ENCODE measurements at places on chromosomes 5 and 9. TPM values are rescaled to one million over a fixed set of nuclear protein-coding genes. Genes with fewer than 3 reads are reported as not detected.

The PCDHB3 gene
- 4.7 TPM for total RNA-seq

DNA sequence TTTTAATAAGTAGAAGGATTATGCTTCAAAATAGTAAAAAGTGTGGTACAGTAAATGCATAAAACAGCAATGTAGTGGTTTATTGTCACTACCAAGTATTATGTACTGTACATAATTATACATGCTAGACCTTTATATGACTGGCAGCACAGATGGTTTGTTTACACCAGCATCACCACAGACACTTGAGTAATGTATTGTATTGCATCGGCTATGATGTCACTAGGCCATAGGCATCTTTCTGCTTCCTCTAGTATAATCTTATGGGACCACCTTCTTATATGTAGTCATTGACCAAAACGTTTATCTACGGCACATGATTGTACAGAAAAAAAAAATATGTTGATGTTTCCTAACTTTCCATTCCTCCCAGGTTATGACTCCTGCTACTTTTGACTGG, 31.9 kb upstream of the SSBP2 start:
- no peak for DNase-seq

The CD180 gene
- not detected for total RNA-seq

- peak; percentile 63 for DNase-seq
Observed at GRCh38 chr5:160312134-160312959, at the start of gene CCNJL. TSS of gene CCNJL (minus strand) at chr5:160312564. CDS start at chr5:160311923, 641 bp downstream.

The GARNL3 gene
- 4.1 TPM for total RNA-seq

GRCh38 chr5:15003511-15003920, 131.9 kb upstream of the ANKH start:
- peak; percentile 77 for DNase-seq

Data from myocyte (in vitro differentiated cells).